ENCODE measurements at places on chromosomes 3 and 15.

- DNase-seq: no peak
These were observed 49.5 kb downstream of the TLNRD1 start for GRCh38 chr15:81050259-81050658.

- DNase-seq: no peak
These were observed 102.6 kb downstream of the TFG start for GRCh38 chr3:100811779-100812507.

- DNase-seq: no peak
These were observed 594 bp upstream of the CRABP1 start for GRCh38 chr15:78339559-78339958.

GRCh38 chr15:55526559-55527036, 18.6 kb upstream of the DNAAF4 start:
- DNase-seq: no peak

- DNase-seq: no peak
These were observed 14.1 kb downstream of the ACAA1 start for GRCh38 chr3:38122712-38123290.

- DNase-seq: no peak
These were observed 162.6 kb downstream of the IL1RAP start for GRCh38 chr3:190676481-190676880.

DNA sequence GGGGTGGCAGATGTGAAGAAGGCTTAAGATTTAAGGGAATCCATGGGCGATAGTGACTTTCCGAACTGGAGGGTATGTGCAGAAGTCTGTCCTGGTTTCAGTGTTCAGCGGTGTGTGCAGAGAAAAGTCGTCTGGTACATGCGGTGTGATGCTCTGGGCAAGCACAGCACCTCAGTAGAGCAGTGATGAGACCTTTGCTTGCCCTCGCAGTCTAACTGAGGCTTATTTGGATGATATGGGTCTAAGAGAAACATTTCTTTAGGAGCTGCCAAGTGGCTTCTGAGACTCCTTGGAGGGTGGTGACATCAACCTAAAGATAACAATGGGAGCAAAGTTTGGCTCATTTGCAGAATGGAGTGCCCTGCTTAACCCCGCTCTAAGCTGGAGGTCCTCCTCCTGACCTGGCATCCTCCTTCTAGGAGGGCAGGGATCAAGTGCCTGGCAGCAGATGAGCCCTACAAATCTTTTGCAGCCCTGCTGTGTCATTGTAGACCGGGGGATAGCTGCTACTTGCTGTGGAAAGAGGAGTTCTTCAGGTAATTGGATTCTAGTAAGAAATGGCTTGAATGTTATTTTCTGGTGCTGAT, 228.1 kb upstream of the AZI2 start:
- DNase-seq: no peak

GRCh38 chr15:90064911-90065681, 37.2 kb downstream of the IDH2 start:
- no peak for DNase-seq

GRCh38 chr3:21170964-21171363, 580.0 kb downstream of the ZNF385D start:
- no peak for DNase-seq

DNA sequence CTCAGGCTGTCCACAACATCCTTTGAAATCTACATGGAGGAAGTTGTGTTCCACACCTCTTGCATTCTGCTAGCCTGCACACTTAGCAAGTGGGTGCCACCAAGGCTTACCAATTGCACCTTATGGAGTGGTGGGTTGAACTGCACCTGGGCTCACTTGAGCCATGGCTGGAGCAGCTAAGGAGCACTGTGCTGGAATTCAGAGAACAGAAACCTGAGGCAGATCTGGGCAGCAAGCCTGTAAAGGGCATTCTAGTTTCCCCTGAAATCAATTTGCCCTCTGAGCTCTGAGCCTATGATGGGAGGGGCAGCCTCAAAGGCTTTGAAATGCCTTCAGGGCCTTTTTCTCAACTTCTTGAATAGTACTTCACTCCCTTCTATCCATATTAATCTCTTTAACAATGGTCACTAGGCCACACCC, 18.0 kb downstream of the BTLA start:
- no peak for DNase-seq

GRCh38 chr3:187843654-187844053, 98.4 kb upstream of the BCL6 start:
- no peak for DNase-seq

- DNase-seq: no peak
These were observed 11.1 kb downstream of the HACD3 start for GRCh38 chr15:65541231-65541820.

- DNase-seq: no peak
These were observed 90.3 kb downstream of the ASB7 start for GRCh38 chr15:100692671-100693070.

- DNase-seq: no peak
These were observed 326.4 kb downstream of the GBE1 start for GRCh38 chr3:81435050-81435449.

DNA sequence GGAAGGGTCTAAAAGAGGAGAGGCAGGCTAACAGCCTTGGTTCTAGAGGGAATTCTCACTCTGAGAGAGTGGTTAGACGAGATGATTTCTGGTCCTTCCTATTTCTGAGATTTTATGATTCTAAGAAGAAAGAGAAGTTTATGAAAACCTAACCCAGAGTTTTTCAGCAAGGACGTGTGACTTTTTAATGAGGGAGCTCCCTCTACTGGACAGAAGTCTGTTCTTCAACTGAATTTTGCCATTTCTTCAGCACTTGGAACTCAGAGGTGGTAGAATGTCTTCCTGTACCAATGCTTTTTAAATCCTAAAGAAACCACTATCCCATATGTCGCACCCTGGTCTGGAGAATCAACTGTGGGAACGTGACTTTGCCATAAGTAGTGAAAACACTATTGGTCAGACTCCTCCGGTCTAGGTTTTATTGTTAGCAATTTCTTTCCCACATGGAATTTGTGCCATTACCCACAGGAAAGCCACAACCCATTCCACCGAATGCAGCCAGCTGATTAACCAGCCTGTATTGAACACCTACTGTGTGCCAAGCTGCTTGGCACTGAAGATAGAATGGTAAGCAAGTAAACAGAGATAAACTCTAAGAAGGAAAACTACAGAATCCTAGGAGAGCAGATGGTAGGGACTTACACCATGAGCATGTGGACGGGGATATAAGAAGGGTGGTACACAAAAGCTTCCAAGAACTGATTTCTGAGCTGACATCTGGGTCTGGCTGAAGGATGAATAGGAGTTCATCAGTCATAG, 199.5 kb upstream of the LMCD1 start:
- no peak for DNase-seq

GRCh38 chr3:172191629-172192028, 152.3 kb downstream of the FNDC3B start:
- DNase-seq: no peak

DNA sequence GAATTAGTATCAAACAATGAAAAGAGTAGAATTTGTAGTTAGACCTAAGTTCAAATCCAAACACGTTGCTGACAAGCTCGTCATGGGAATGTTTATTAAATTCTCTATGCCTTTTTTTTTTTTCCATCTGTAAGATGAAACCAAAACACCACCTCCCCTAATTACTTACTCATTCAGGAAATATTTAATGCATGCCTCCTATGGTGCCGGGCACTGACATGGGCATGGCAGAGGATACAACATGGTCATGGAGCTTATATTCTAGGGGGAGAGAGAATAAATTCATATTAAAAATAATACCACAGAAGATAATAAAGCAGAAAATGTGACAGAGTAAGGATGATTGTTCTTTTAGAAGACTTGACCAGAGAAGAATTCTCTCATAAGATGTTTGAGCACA, 215.8 kb downstream of the RYR3 start:
- no peak for DNase-seq

DNA sequence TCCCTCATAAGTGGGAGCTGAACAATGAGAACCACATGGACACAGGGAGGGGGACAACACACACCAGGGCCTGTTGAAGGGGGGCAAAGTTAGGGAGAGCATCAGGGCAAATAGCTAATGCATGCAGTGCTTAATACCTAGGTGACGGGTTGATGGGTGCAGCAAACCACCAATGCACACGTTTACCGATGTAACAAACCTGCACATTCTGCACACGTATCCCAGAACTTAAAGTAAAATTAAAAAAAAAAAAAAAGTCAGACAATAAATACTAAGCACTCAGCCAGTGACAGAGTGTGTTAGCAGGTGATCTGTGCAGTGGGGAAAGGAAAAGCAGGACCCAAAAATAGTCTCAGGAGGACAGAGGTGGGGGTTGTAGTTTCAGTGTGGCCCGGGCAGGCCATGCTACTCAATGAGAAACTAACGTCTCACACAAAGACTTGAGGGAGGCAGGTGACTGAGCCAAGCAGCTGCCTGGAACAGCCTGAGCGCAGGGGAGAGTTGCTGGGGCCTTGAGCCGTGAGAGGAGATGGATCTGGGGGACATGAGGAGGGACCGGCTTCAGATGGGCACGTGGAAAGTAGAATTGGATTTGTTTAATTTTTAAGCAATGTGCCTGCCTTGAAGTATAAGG, 18.4 kb downstream of the ANKDD1A start:
- no peak for DNase-seq

DNA sequence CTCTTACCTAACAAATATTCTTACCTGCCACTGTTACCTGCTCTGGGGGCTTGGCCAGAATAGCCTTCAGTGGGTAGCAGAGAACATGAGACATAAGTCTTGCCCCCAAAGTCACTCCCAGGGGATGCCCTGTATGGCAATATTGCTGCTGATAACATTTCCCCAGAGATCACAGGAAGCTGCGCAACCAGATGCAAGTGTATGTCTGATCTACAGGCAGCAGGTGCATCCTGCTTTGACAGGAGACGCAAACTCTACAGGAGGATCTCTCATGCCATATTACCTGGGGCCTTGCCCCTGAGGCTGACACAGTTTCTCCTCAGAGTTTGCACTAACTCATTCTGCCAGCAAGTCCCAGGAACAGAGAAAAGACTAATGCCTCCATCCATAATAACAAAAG, 174.4 kb upstream of the LPP start:
- no peak for DNase-seq

DNA sequence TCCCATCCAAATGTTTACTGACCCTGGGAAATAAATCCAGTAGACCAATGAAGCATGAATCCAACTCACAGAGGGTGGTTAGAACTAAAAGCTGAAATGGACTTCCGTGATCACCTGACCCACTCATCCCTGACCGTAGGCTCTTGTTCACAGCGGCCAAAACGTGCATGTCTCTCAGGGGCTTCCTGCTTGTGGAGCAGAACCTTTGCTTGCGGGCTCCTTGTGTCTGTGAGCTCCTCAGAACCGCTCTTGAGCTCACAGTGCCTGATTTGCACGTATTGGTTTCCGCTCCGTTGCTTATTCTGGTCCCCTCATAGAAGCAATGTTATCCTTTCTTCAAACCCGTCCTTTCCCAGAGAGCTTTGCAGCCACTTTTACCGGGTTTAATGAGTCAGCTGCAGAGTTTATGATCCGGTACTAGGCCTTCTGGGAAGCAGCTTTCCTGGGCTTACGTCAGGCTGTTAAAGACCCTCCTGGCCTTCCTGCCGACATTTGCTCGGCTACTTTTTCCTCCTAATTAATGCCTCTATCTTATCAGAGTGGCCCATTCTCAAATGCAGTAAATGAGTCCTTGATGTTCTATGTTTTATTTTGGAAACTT, 35.4 kb downstream of the LIPC start:
- peak; percentile 32 for DNase-seq

- DNase-seq: no peak
These were observed 271.2 kb upstream of the TRIM42 start for GRCh38 chr3:140406655-140407054.

- DNase-seq: no peak
These were observed 137.8 kb downstream of the KLF13 start for GRCh38 chr15:31464216-31465082.

- DNase-seq: no peak
These were observed 104.4 kb upstream of the C2CD4B start for GRCh38 chr15:62269504-62269903.

- DNase-seq: no peak
These were observed 19.6 kb downstream of the LRRFIP2 start for GRCh38 chr3:37154668-37155314.

- DNase-seq: no peak
These were observed 49.3 kb downstream of the TMEM266 start for GRCh38 chr15:76109046-76109445.

DNA sequence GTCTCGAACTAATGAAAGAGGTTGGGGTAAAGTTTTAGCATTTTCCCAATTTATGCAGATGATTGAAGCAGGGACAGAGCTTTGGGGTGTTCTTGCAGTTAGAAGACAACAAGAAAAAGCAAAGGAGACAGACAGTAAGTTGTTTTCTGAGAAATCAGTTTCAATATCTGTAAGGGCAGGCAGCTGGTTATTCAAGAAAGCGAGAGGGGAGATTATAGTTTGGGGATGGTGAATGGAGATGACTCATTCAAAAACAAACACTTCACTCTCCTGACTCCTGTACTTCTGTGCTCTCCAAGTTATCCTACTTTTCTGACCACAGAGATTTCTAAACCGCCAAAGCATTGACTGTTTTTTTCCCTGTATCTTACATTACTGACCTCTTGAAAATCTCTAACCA, 352.0 kb downstream of the GAP43 start:
- no peak for DNase-seq

GRCh38 chr3:40366203-40367162, 20.5 kb upstream of the ENTPD3 start:
- no peak for DNase-seq

DNA sequence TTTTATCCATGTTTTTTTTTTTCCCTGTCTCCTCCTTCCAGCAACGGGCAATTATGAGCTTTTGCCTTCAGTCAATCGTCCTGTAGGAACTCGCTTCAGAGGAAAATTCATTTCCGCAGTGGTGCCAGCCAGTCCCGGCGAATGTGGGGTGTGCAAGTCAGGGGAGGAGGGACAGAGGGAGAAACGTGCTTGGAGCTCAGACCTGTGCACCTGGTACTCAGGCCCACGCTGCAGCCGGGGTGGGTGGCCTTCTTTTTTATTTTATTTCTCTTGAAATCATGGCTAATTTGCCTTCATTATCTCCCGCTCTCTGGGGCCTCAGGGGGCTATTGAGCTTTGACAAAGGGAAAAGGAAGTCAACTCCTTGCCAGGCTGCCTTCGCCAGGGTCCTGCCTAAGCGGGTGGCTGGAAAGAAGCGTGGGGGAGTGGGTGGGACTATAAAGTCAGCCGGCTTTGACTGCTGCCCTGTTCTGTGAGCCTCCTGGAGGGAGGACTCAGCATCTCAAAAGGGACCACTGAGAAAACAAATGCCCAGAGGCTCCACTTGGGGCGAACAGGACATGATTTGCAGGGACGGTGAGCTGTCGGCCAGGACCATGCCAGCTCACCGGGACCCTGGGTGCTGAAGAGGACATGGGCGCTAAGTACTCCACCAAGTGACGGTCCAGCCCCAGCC, 5.5 kb downstream of the GRIP2 start:
- DNase-seq: no peak

DNA sequence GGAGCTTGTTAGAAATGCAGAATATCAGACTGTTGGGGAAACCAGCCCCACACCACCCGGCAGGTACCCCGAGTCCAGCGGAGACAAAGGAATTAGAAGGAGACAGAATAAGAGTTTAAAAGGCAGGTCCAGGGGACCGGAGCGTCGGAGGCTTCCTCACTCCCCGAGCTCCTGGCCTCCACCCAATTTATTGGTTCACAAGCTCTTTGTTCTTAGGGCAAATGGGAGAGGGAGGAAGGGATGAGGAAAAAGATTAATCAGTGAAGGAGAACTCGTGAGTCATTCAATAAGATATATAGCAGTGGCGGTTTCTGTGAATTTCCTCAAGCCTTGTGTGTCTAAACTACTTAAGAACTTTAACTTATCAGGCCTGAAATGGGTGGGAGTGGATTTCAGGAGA, 32.1 kb upstream of the WDR72 start:
- DNase-seq: no peak

GRCh38 chr15:87573039-87573438, 683.5 kb downstream of the NTRK3 start:
- no peak for DNase-seq

GRCh38 chr3:150783316-150783715, 20.3 kb upstream of the SIAH2 start:
- no peak for DNase-seq
